Eye (tissue), 1 donor: ENCODE measurements at places on chromosomes 4 and X.

- no peak for DNase-seq
Observed at GRCh38 chr4:94442251-94442650, 9.5 kb upstream of the PDLIM5 start.

GRCh38 chr4:15963001-15963451 lies at the start of gene FGFBP2:
FGFBP2 (minus strand) TSS chr4:15963175; CDS start chr4:15963129, 46 bp downstream.
- peak; percentile 40 for DNase-seq

DNA sequence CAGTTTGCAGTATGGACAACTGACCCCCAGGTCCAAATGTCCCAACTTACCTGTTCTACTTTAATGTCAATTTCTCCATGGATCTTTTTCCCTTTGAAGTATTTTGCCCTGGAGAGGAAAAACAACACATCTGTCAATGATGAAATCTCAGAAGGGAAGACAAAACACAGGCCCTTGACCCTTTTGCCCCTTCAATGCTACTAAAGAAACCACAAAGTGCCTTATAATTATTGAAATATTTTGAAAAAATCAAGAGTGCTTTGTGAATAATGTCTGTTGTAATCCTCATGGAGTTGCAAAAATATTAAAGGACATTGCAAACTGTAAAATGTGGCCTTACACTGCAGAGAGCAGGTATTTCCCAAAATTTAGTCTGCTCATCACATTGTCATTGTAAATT lies 12.6 kb downstream of the SYN1 start:
- DNase-seq = no peak

GRCh38 chr4:32268863-32269262 lies 1548.7 kb downstream of the PCDH7 start:
- no peak for DNase-seq

- DNase-seq = no peak
Observed at GRCh38 chr4:96784336-96784735, 944.4 kb downstream of the PDHA2 start.

- DNase-seq = no peak
Observed at GRCh38 chrX:74449322-74449936, 28.1 kb downstream of the SLC16A2 start.

DNA sequence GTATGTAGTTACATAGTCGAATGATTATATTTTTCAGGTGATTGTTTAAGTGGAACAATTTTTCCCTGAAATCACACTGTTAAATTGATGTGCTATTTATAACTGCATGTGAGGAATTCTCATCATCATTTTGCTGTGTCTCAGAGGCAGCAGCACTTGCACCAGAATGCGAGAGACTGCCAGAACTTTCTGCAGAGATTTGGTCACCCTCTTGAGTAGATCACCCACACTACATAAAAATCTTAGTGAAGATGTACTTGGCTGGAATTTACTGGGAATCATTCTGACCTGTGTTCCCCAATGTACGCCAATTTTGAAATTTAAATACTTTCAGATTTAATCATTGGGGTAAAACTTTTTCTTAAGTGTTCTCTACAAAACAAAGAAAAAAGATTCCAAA lies 5.4 kb downstream of the UGT2B4 start:
- DNase-seq = no peak

- peak; percentile 67 for DNase-seq
Observed at GRCh38 chr4:48141048-48141447, 7.0 kb upstream of the TXK start.

DNA sequence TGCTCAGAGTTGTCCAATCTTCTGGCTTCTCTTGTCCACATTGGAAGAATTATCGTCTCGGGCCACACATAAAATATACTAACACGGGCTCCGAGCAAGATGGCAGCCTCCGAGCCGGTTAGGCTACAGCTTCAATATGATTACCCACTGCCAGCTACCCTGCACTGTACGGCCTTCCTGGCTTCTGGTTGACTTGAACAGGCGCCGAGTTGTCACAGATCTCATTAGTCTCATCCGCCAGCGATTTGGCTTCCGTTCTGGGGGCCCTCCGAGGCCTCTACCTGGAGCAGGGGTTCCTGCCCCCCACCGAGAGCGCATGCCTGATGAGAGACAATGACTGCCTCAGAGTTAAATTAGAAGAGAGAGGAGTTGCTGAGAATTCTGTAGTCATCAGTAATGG lies 101.2 kb upstream of the NUDT6 start:
- DNase-seq = no peak

DNA sequence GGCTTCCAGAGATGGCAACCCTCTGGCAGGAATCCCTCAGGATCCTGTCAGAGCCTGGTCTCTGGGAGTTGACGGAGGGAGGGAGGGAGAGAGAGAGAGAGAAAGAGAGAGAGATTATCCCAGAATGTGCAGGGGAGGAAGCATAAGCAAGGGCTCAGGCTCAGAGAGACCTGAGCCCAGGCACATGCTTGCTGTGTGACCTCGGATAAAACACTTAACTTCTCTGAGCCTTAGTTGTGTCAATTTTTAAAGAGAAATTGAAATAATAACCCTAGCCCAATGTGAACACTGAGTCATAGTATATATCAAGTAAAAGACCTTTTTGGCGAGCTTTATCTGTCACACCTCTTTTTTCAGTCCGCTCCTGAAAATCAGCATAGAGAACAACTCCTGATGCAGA lies 473 bp upstream of the USP51 start:
- no peak for DNase-seq

- peak; percentile 64 for DNase-seq
Observed at GRCh38 chrX:133414406-133415275, 648 bp downstream of the GPC4 start.

- DNase-seq = no peak
Observed at GRCh38 chr4:176266026-176266425, 3.0 kb downstream of the ASB5 start.

DNA sequence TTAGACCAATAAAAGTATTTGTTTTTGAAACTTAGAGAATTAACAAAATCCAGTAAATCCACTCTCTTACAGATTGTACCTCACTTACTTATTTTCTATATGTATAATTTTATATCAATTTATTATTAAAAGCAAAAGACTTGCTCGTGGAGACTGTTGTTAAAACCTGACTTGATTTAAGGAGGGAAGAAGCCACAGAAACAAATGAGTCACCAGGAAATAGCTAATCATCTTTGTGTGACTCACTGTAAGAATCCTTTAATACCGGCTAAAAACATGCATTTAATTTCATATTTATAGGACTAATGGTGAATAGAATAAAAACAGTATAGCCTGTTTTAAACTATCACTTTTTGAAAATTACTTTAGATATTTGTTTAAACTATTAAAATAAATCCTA lies 29.9 kb upstream of the UBE2NL start:
- no peak for DNase-seq

DNA sequence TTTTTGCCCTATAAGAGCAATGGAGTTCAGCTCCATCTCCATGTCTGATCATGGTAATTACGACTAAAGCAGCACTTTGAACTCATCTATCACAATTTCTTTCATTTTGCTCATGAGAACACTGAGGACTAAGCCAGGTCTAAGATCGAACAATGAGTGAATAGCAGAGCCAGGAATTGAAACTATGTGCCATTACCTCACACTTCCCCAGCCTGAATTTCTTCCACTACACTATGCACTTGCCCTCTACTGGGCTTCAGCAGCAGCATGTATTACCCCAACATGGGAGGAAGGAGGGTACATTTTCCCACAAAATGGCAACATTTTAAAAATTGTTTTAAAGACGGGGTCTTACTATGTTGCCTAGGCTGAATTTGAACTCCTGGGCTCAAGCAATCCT lies 274.7 kb upstream of the FGF13 start:
- DNase-seq = no peak

GRCh38 chr4:181281451-181281850 lies 961.8 kb upstream of the TENM3 start:
- DNase-seq = no peak

- peak; percentile 10 for DNase-seq
Observed at GRCh38 chrX:12702509-12703091, 88.6 kb upstream of the PRPS2 start.

- DNase-seq = peak; percentile 77
Observed at GRCh38 chr4:15004739-15005301, 2.5 kb downstream of the CPEB2 start.

- no peak for DNase-seq
Observed at GRCh38 chrX:125778261-125778660, 387.8 kb downstream of the DCAF12L2 start.

DNA sequence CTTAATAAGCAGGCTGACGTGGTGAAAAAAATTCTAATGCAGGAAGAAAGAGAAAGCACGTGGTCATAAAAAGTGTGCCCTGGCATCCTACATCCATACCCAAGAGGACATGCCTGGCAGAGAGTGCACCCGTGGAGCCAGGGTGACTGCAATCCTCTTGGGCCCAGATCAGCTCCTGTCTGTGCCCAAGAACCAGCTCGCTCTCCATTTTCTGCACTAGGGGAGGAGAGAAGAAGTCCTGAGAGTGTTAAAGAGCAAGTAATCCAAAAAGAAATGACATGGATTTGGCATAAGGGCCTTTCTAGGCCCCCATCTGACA lies 483.1 kb downstream of the BCOR start:
- no peak for DNase-seq

DNA sequence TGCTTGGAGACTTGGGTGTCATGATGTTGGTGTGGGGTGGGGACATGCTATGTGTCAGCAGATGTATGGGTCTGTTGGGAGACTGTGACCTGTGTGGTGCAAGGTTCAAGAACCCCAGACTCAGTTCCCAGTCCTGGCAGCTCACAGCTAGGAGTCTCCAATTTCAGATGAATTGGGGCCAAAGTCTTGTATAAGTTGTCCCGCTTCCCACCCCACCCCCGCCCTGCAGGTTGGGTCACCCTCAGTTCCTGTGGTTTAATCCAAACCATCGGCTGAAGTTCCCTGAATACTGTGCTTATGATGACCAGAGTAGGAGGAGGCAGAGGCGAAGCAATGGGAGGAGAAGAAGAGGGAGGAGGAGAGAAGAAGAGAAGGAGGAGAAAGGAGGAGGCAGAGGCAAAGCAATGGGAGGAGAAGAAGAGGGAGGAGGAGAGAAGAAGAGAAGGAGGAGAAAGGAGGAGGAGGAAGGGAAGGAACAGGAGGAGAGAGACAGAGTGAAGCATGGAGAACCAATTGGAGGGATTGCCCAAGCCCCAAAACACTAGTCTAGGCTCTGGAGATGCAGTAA lies 112.6 kb downstream of the EFNB1 start:
- DNase-seq = no peak

- no peak for DNase-seq
Observed at GRCh38 chr4:29559286-29559685, 1160.9 kb upstream of the PCDH7 start.

DNA sequence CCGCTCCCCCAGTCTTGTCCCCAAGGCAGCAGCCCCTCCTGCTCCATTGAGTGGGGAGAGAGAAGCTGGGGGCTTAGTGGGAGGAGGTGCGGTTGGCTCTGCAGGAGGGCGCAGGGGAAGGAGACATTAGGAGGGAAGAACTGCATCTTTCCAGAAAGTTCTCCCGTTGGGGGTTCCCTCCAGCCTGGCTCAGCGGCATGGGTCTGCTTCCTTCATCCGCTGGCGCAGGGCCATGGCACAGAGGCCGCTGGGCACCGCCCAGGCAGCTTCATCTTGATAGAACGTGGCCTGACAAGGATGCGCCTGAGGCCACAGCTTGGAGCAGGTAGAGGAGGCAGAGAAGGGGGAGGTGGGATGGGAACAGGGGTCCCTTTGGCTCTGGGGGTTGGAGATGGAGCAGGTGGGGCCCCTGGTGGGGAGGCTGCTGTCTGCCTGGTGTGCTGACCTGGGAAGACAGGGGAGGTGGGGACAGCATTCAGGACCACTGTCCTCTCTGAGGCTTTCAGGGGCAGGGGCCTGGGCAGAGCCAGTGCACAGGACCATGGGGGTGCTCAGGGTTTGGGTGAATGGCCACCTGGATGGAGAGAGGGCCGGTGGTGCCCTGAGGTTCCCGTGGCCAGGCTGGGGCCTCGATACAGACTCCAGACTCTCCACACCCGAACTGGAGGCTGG lies 12.1 kb downstream of the DOK7 start:
- no peak for DNase-seq

- no peak for DNase-seq
Observed at GRCh38 chrX:64151911-64152310, 53.6 kb downstream of the AMER1 start.

GRCh38 chr4:38949411-38950051 lies 81.9 kb downstream of the FAM114A1 start:
- no peak for DNase-seq

- DNase-seq = no peak
Observed at GRCh38 chr4:113921089-113921794, 58.2 kb downstream of the ARSJ start.

DNA sequence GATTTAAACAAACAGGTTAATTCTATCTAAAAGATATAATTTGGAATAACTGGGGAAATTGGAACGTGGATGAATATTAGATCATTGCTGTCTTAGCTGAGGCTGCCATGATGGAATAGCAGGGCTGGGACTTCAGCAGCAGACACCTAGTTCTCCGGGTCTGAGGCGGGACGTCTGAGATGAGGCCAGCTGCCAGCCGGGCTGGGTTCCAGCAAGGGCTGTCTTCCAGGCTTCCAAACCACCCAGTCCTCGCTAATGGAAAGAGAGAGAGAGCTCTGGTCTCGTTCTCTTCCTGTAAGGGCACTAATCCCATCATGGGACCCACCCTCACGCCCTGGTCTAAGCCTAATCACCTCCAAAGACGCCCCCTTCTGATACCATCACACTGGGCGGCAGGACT lies 85.7 kb downstream of the ADRA2C start:
- no peak for DNase-seq

DNA sequence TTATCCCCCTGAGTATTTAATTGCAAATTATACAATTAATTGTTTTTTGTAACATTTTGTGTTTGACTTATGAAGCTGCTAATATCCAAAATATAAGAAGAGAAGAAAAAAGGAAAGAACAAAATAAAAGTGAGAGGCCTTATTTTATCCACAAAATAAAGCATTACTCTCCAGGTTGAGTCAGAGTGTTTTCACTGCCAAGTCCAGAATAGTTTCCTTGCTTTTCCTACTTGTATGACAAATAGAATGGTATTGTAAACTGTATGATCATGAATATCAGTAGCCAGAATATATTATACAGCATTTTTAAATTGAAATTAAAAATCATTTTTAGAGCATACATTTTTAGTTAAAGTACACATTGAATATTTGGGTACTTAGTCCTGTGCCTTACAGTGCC lies 237.8 kb downstream of the NDST4 start:
- no peak for DNase-seq

- no peak for DNase-seq
Observed at GRCh38 chr4:100042235-100042634, 92.2 kb upstream of the H2AZ1 start.

GRCh38 chrX:84487365-84488353 lies 14.6 kb downstream of the HDX start:
- DNase-seq = no peak

- DNase-seq = no peak
Observed at GRCh38 chr4:79979785-79980437, 93.1 kb downstream of the ANTXR2 start.
